ENCODE measurements at places on chromosomes 6 and 20.

GRCh38 chr6:43103253-43103876 is 27.3 kb downstream of the PTK7 start:
- no peak for DNase-seq

DNA sequence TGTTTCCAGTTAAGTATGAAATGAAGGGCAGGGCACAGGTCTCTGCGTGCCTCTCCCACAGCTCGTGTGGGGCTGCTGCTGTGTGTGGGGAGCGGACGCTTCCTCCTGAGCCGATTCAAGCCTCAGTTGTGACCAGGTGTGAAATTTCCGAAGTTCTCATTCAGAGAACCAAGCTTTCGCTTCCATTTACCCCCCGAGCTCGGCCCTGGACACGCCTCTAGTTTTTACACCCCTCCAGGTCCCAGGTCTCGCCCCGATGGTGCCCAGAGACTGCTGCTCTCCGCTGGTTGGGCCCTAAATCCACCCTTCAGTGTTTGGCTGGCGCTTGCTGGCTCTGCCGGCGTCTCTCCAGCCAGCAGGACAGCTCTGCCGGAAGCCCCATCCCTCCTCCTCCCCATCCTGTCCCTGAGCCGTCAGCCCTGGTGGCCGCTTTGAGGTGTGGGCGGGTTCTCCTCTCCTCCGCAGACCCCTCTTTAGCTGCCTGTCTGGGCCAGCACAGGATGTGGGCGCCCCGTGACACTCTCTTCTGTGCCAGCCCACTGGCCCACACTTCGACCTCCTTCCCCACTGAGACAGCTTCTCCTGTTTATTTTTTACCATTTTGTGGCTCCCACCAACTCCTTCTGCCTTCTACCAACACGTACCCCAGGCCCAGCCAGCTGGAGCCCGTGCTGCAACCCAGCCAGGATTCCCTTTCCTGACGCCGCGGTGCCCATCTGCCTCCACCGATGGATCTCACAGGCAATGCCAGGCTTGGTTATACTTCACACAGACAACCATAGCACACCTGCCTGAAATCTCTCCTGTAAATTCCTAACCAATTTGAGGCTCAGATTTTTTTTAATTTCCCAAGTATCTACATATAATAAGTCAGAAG is 142.8 kb downstream of the DLL1 start:
- no peak for DNase-seq

DNA sequence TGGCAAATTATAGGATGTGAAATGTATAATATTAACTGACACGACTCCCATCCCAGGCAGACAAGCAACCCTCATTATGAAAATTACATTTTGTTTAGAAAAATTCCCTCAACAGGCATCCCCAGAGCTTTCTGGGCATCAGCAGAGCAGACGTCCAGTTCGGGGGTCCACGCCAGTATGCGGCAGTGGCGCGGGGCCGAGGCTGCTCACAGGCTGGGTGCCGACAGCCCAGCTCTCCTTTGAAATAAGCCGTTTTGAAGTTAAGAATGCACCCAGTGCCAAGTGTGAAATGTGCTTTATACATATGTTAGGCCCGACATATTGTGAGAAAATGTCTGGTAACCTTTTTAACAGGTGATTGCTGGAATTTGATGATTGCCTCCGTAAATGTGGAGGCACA is 50.4 kb downstream of the RPP40 start:
- DNase-seq, result no peak

- DNase-seq, result no peak
These were observed 60.6 kb downstream of the HIVEP2 start for GRCh38 chr6:142884214-142885035.

DNA sequence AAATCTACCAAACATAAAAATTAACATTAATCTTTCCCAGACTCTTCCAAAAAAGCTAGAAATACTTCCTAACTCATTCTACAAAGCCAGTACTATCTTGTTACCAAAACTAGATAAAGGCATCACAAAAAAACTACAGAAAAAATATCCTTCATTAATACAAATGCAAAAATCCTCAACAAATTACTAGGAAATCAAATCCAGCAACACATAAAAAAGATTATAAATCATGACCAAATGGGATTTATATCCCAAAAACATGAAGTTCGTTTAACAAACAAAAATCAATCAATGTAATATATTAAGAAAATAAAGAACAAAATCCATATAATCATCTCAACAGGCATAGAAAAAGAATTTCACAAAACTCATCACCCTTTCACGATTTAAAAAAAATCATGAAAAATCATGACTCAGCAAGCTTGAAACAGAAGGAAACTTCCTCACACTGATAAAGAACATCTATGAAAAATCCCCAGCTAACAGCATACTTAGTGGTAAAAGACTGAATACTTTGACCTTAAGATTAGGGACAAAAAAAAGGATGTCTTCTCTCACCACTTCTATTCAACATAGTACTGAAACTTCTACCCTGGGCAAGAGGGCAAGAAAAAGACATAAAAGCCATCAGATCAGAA is 43.2 kb downstream of the RANBP9 start:
- DNase-seq, result no peak

DNA sequence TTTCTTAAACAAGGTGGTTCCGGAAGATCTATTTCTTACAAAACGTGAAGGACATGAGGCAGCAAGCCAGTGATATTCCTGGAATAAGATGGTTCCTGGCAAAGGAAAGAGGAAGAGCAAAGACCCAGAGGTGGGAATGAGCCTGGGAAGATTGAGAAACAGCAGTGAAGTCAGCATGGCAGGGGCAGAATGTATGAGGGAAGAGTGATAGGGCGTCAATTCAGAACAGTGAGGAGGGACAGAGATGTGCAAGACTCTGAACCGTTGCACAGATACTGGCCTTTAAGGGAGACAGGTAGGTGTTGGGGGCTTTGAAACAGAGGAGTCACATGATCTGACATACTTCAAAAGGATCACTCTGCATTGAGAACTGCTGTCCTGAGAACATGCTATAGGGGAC is 338.3 kb downstream of the CBLN4 start:
- DNase-seq, result no peak

DNA sequence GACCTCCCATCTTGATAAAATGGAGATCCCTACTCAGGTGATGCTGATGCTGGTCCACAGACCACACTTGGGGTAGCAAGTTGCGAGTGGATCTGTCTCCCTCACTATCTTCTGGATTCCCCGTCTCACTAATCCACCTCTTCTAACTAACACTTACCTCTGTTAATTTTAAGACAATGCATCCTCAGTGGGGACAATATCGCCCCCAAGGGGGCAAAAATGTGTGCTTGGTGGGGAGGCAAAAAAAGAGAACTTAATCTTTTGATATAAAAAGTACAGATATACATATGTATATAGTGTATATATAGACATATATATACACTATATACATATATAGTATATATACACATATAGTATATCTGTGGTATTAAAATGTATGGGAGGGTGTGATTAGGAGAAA is 4.3 kb downstream of the LRFN2 start:
- DNase-seq, result no peak

DNA sequence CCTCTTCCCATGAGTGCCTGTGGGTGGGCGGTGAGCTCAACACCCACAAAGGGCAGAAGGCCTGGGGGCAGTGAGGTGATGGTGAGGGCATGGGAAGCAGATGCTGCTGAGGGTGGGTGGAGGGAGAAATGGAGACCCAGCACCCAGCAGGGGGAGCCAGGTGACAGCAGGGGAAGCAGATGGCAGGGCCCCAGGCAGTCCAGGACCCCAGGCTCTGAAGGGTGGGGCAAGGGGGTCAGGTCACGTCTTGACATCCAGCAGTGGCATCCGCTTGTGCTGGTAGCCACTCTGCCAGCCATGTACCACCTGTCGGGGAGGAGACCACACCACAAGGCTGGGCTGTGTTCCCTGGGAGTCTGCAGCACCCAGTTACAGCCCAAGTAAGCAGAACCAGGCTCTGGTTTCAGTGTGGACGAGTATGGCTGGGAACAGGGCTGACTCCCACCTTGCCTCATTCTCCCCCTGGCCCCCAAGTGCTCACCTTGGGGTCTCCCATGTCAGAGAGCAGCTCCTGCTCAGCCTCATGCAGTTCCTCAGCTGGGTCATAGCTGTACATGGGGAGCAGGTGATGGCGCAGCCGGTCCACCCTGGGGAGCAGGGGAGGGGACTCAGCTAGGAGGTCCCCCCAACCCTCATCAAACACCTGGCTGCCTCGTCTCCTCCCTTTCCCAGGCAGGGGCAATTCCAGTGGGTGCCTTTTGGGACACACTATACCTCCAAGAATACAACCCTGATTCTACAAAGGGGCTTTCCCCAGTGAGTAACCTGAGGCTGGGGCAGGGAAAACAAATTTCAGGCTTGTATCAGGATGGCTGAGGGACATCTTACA is 2.0 kb downstream of the SMIM29 start:
- no peak for DNase-seq

DNA sequence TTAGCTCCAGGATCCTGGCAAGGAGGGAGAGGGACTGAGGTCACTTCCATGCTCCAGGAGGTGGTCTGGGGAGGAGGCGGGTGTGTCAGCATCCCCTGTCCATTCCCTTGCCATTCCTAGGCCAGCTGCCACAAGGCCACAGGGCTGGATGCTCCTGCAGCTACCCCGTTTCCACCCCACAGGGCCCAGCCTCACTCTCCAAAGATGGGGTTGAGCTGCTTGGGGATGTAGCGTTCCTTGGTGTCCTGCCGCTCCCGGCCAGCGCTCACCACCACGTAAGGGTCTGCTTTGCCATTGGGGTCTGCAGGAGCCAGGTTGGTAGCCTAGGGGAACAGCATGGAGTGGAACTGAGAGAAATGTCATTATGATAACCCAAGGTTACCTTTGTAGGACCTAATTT is 23.0 kb downstream of the ERGIC3 start:
- DNase-seq, result no peak

DNA sequence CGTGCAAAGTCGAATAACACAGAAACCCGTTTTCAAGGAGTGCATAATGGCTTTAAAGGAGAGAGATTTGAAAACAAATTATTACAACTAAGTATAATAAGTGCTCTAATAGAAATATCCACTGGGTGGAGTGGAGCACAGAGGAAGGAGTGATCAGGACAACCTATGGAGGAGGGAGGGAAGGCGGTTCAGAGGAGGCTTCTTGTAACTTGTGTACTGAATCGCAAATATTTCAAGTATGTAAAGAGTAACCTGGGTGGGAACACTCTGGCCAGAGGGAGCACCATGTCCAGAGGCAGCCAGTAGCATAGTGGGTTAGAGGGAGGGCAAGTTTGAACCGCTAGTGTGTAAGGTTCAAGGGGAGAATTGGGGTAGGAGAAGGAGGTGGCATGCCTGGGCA is 21.6 kb upstream of the TNFAIP3 start:
- no peak for DNase-seq

- no peak for DNase-seq
These were observed 61.3 kb downstream of the EFCAB8 start for GRCh38 chr20:32920066-32920465.

DNA sequence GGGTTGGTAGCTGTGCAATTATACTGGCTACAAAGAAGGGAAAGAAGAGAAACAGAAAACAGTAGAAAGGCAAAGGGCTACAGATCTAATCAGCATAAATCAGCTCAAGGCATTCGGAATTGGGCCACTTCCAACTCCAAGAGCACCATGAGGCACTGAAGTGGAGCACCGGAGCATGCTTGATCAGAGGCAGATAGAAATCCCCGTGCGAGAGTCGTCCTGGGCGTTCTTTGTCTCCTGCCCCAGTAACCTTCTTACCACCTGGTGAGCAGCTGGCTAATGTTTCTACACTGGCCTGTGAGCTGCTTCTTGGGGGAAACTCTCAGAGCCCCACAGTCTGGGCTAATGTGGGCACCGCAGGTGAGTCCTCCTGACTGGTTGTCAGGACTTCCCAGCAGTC is 16.7 kb downstream of the NEDD9 start:
- DNase-seq, result no peak

- no peak for DNase-seq
These were observed 15.7 kb upstream of the TGM3 start for GRCh38 chr20:2280082-2280481.

DNA sequence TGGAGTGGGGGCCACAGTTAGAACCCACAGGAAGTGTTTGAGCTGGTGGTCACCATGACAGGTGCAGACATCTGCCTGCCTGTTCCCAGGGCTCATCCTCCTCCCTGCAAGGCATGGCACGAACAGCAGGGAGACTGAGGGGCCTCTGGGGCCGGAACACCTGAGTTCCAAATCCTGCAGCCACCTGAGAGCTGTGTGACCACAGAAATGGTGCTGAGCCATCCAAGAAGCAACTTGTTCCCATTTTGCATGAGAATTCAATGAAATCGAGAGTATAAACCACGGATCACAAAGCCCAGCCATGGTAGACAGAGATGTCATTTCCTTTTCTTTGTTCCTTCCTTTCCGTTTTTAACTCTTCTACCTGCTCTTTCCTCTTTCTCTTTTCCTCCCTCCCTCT is 268.6 kb downstream of the FOXA2 start:
- no peak for DNase-seq

DNA sequence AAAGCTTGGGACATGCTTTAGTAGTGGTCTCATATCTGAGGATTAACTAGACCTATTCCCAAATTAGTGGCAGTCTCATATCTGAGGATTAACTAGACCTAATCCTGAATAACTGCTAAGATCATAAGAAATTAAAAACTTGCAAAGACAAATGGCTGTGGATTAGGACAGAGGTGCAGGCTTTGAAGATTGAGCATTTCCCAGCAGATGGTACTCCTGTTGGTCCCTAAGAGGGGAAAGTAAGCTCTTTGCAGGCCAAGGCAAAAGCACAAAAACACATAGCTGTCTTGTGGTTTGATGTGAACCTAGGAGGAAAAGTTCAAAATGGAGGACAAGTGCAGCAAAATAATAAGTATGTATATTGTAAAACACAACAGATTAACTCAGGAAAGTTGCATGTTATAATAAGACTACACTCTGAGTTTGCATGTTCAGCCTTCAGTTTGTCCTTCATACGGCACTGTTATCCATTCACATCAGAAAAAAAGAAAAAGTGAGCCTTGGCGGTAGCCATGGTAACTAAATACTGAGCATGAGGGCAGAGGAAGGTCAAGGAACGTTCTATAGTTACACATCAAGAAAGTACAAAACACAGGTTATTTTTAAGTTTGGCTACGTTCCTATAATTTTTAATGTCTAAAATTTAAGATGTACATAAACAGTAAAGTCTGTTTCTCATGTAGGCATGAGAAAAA is 62.8 kb downstream of the FILIP1 start:
- DNase-seq, result no peak

GRCh38 chr6:127539272-127539671 is 20.1 kb upstream of the MTCL3 start:
- no peak for DNase-seq

GRCh38 chr6:37985355-37985754 is 165.8 kb downstream of the ZFAND3 start:
- no peak for DNase-seq
